ENCODE measurements at places on chromosomes 6 and 20.

GRCh38 chr20:35285806-35286076, 1.2 kb upstream of the EIF6 start:
- no peak for ATAC-seq

GRCh38 chr6:147825848-147826247, 317.4 kb downstream of the SAMD5 start:
- no peak for ATAC-seq

DNA sequence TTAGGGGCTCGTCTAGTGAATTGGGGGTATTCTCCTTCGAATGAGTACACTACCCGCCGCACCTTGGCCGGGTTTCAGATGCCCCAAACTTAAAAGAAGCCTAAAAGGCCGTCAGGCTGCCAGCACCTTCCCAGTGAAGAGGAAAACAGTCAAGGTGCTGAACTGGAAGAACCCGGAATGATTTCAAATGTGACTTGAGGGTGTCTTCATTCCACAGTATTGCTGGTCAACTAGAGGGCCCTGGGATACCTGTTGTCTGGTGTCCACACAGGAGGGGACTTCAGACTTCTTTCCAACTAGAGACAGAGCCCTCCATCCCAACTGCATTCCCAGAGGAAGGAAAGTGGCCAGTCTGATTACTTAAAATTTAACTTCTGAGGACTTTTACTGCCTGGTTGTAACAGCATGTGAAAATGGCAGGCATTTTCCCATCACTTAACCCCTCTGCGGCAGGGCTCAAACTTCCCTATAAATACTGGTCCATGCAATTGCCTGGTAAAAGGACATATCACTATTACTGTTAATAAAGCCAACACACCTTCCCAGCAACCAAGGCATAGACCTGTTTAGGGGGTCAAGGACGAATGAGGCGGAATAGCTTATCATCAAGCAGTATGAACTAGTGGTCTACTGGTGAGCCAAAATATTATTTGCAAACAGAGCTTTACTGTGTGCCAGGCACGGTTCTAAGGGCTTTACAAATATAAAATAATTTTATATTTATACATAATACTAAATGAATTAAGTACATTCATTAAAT, 651 bp upstream of the SAMHD1 start:
- no peak for ATAC-seq

- no peak for ATAC-seq
Measured at GRCh38 chr20:22371843-22372242, 212.5 kb downstream of the FOXA2 start.

DNA sequence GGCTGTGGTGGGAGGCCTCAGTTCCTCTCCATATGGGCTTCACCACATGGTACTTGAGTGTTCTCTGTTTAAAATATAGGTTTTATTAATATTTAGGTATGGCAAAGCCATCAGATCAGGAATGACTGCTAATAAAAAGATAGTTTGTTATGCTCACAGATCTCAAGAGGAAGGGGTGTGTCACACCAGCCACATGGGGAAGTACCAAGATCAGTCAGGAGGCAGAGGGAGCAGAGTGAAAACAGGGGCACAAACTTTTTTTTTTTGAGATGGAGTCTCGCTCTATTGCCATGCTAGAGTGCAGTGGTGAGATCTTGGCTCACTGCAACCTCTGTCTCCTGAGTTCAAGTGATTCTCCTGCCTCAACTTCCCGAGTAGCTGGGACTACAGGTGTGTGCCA, 92.1 kb upstream of the GCM1 start:
- ATAC-seq, result no peak

- no peak for ATAC-seq
Measured at GRCh38 chr6:74161380-74161779, 465.4 kb downstream of the CD109 start.

DNA sequence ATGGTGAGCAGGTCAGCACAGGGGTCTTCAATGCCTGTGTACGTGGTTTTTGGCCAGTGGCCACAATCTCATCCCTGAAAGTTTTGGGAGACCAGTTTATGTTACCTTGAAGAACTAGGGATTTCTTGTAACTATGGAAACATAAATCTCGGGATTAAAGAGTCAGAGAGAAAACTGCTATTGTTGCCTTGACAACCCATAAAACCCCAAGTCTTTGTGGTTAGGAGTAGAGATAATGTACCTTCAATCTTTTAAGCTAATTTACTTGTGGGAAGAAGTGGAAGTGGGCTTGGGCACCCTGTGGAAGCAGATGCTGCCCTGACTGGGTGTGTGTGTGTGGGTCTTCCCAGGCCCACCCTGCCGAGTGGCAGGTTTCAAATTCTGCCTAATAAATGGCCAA, 46.1 kb upstream of the ZNF831 start:
- ATAC-seq, result no peak

- ATAC-seq, result no peak
Measured at GRCh38 chr6:135592276-135592675, 94.7 kb upstream of the AHI1 start.

- no peak for ATAC-seq
Measured at GRCh38 chr20:45427236-45428149, 11.6 kb downstream of the PIGT start.

DNA sequence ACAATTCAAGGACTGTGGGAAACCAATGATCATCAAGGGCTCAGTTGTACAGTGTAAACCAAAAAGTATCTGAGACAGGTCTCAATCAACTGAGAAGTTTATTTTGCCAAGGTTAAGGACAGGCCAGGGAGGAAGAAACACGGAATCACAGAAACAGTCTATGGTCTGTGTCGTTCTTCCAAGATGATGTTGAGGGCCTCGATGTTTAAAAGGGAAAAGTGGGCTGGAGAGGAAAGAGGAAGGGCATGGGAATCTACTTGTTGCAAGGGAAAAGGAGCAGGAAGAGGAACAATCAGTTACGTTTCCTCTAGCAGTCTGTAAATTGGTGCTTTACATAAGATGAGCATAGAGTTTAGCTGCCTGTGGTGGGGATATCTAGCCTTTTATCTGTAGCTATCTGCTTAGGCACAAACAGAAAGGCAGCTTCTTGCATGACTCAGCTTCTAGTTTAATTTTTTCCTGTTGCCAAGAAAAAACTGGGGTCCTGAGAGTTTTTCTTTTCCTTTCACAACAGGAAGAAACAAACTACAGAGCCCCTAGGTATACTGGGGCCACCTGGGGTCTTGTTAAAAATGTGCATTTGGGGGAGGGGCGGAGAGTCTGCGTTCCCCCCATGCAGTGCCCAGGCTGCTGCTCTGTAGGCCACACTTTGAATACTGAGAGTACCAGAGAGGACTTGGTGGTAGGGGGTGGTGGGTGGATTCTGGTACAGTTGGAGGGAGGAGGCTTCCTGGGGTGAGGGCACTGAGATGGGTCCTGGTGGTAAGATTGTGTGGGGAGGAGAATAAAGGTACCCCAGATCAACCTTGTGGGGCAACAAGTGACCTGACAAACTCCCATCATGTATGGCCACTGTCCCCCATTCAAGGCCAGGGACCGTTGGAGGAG, 35.3 kb upstream of the EZR start:
- no peak for ATAC-seq

- no peak for ATAC-seq
Measured at GRCh38 chr6:106085692-106085983, 498 bp upstream of the PRDM1 start.

- ATAC-seq, result no peak
Measured at GRCh38 chr6:45513213-45513618, 135.5 kb upstream of the SUPT3H start.

- ATAC-seq, result no peak
Measured at GRCh38 chr20:10523443-10523842, 88.3 kb downstream of the SLX4IP start.

GRCh38 chr20:57695012-57695411, 14.8 kb downstream of the PMEPA1 start:
- ATAC-seq, result no peak

DNA sequence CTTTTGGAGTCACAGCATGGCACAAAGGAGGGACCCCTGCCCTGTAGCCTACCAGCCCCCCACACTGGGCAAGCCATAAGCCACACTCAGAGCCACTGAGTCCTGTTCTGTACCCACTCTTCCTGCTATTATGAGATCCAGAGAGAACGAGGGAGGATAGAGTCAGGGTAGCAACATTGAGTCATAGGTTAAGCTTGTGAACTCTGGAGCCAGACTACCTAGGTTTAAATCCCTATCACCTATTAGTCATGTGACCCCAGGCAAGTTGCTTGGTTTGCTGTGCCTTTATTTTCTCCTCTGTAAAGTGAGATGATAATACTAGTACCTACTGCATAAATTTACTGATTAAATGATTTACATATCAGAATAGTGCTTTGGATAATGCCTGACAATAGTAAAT, 540 bp downstream of the CNBD2 start:
- ATAC-seq, result no peak

DNA sequence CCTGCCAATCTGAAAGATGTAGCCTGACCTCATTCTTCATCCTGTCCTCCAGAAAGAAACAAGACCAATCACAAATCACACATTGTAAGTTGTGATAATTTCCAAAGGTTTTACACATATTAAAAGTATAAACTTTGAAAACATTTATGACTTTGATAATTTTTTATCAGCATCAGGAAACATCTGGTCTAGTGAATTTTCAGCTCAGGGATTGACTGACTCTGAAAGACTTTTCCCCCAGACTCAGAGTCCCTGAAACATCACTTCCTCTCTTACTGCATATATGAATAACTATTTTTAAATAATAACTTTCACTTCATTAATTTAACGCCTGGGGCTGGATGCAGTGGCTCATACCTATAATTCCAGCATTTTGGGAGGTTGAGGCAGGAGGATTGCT, 48.5 kb upstream of the SSTR4 start:
- no peak for ATAC-seq

- no peak for ATAC-seq
Measured at GRCh38 chr20:22368235-22368634, 216.1 kb downstream of the FOXA2 start.

DNA sequence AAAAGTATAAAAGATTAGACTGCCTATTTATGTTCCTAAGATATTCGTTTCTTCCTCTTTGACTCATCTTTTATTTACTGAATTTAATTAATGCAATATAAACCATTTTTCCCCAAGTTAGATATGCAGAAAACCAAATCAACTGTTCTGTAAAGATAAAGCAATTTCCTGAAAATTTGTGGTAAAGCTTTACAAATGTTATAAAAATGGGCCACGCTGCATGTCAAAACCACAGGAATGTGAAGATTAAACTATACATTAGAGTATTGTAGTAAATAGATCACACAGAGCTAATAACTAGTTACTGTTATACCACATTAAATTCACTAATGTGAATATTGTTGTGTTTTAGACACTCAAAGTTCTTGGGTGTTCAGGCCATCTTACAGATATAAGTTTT, 83.4 kb downstream of the OPN5 start:
- no peak for ATAC-seq

- no peak for ATAC-seq
Measured at GRCh38 chr6:48505621-48506020, 394.6 kb upstream of the PTCHD4 start.

GRCh38 chr20:3800256-3800877, 4.3 kb downstream of the CDC25B start:
- no peak for ATAC-seq

DNA sequence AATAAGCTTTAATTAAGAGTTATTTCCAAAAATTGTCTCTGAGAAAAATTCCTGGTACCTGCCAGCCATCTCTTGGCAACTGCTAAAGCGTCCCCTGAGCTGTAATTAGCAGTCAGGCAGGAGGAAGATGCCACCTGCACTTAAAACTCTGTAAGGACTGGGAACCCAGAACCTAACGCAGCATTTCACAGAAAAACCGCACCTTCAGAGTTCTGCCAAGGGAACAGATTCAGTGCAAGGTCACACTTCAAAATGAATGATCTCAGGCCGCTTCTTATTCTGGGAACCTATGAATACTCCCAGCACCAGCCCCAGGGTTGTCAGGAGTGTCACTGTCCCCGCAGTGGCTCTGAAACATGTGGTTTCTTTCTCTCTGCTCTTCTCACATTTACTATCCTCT, 36.7 kb downstream of the INSM1 start:
- ATAC-seq, result no peak

DNA sequence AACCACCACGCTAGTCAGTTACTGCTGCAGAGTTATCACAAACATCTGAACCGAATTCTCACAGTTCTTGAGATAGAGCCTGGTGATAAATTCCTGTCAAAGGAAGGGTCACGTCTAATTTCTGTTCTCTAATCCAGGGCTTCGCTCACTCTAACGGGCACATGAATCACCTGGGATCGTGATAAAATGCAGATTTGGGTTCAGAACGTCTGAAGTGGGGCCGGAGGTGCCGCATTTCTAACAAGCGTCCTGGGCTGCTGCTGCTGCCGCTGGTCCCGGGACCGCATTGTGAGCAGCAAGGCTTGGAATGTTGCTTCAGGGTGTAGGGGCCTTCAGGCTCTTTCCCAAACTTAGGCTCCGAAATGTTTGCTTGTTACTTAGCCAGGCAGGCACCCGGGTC, 264.1 kb downstream of the CDC5L start:
- ATAC-seq, result no peak

GRCh38 chr20:54283253-54283652, 75.4 kb downstream of the PFDN4 start:
- no peak for ATAC-seq

GRCh38 chr20:48056218-48056617, 270.9 kb upstream of the SULF2 start:
- ATAC-seq, result no peak

Measured in gastroesophageal sphincter (tissue), 4 donors.